Cerebellar nuclear complex (tissue), 1 donor: ENCODE measurements at places on chromosomes 12 and 14.

GRCh38 chr12:12788675-12789368 is 3.4 kb downstream of the APOLD1 start:
- DNase-seq = no peak

DNA sequence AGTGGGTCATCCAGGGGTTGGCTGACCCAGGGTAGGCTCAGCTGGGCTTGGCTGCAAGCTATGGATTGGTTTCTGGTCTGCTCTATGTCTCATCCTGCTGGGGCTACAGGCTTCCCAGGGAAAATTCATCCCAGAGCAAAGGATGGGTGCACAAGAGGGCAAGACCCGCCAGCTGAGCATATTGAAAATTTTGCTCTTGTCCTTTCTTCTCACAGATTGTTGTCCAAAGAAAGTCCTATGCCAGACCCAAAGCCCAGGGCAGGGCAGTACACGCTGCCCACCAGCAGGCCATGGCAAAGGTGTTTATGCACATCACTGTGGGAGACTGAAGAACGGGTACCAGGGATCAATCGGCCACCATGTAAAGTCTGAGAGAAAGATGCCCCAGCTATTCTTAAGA is 95.3 kb upstream of the PARP11 start:
- no peak for DNase-seq

DNA sequence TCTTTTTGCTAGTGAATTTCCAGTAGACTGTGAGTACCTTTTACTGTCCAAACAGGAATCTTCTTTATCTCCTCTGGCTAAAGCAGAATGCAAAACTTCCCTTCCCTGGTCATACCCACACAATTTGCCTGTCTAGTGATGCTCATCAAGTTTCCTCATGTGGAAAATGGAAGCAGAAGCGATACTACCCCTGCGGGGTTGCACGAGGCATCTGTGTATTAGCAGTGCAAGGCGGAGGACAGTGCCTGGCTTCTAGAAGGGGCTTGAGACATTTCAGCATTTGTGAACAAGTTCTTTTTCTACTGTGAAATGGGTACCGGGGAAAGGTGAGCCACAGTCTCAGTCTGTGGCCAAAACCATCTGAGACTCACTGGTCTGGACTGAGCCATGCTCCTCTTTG is 340.9 kb downstream of the AACS start:
- no peak for DNase-seq

DNA sequence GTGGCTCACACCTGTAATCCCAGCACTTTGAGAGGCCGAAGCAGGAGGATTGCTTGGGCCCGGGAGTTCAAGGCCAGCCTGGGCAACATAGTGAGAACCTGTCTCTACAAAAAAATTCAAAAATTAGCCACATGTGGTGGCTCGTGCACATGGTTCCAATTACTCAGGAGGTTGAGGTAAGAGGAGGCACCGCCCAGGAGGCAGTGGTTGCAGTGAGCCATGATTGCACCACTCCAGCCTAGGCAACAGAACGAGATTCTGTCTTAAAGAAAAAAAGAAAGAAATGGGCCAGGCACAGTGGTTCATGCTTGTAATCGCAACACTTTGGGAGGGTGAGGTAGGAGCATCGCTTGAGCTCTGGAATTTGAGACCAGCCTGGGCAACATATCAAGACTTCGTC is 33.5 kb downstream of the MAP1LC3B2 start:
- no peak for DNase-seq

DNA sequence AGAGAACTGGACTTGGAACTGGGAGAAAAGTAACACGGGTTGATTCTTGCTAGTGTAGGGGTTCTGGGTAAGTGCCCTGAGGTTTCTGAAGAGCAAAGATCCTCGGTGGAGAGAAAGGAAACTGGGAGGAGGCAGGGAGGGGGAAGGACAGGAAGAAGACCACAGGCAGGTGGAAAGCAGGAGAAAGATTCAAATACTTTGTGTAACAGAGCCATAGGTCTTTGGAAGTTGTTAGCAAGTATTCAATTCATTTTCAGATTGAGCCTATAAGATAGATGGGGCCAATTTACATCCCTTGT is 1.3 kb downstream of the PNP start:
- no peak for DNase-seq

DNA sequence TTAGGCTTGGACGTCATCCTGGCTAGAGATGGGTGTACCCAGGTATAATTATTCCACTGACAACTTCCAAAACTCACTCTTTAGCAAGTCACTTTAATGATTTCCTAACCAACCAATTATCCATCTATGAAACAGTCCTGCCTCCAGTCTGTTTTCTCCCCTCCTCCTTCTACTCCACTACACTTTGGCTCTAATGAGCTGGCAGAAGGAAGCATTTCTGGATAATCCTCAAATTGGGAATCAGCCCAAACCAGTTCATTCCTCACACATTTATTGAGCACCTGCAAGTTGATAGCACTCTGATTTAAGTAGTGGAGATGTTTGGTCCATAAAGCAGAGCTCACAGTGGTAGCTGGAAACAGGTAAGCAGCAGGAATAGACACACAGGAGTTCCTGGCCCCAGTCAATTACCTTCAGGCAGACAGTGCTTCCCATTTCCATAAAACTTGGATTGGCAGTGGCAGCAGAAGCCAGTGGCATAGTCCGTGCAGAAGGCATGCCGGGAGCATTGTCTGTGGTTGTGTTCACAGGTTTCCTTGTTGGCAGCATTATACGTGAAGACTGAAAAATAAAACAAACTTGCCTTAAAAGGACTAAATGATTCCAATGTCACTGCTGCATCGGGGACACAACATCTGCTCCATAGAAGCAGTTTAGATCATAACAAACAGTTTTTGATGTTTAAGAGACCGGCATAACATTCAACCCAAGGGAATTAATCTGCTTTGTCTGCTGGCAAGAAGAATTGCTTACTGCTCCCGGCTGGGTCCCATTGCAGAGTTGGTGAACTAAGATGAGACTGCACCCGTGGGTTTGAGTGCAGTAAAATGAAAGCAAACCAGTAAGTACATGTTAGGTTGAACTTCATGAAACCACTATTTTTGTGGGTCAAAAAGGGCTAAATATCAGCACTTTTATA is 26.2 kb downstream of the NID2 start:
- DNase-seq = peak; percentile 24

DNA sequence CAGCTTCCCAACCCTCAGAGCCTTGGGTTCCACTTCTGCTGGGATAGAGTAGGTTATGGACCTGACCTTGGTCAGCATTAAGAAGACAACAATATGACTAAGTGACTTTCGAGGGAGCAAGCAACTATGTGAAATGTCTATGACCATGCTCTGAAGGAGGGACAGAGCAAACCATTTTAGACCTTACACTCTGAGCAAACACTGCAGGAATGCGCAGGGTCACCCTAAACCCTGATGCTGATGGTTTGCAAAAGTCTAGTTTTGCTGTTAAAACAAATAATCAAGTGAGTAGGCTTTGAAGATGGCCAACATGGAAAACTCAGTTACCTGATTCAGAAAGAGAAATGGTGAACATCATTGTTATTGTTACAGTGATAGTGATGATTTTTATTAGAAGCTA is 8.7 kb downstream of the ZCCHC8 start:
- no peak for DNase-seq

DNA sequence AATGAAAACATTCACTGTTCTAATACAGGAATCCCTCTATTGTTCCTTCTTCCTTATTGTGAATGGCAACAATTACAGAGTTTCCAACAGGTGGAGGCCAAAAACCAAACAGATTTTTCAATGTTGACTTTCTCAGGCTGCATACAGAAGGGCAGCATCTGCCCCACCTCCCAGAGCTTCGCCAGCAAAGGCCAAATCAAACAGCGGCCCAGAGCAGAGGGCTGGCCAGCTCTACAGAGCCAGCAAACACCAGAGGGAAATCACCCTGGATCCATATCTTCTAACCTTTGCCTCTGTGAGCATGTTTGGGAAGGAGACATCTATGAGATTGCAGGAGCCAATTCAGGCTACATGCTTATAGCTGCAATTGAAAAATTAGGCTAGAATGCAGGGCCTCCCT is 4.4 kb upstream of the CRACR2A start:
- no peak for DNase-seq

DNA sequence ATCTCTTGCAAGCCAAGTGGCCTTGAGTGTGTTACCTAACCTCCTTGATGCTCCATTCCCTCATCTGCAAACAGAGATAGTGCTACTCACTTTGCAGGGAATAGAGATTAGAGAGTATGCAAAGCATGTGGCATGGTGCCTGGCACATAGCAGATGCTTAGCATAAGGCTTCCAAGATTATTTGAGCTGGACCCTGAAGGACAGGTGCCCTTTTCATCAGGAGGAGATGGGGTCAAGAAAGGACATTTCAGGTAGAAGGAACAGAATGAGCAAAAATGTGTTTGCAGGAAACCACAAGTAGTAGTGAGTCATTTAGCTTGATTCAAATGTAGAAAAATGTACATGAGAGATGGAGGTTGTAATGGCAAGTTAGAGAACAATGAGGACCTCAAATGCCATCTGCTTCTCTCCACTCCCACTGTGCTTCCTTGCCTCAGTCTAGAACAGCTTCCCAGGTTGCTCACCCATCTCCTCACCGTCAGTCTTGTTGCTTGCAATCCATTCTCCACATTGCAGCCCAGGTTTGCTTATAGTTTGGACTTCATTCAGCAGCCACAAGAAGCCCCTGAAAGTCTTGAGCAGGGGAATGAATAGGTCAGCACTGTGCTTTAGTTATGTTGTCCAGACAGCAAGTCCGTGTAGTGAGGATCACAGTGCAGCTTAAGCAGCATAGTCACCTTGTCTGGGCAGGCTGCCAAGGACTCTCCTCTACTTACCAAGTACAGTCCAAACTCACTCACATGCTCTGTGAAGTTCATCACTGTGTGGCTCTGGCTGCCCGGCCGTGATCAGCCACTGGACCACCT is 536.3 kb upstream of the CCDC196 start:
- no peak for DNase-seq

- no peak for DNase-seq
Observed at GRCh38 chr14:77844802-77845201, 44.9 kb downstream of the ADCK1 start.

- no peak for DNase-seq
Observed at GRCh38 chr14:61350427-61351270, 29.3 kb downstream of the PRKCH start.

DNA sequence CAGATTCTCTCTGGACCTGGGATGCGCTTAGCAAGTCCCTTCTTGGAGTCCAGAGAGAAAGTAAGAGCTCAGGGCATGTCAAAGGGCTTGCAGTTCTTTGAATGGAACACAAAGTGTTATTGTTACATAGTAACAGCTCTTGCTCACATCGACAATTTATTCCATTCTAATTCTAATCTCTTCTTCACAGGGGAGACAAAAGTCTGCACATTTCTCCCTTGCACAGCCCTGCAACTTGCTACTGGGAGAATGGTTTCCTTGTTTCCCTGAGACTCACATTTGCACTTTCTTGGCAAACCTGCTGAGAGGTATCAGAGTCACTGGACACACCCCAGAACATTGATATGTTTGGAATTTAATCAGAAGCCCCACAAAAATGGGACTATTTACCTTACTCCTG is 209.9 kb upstream of the IGF1 start:
- no peak for DNase-seq

DNA sequence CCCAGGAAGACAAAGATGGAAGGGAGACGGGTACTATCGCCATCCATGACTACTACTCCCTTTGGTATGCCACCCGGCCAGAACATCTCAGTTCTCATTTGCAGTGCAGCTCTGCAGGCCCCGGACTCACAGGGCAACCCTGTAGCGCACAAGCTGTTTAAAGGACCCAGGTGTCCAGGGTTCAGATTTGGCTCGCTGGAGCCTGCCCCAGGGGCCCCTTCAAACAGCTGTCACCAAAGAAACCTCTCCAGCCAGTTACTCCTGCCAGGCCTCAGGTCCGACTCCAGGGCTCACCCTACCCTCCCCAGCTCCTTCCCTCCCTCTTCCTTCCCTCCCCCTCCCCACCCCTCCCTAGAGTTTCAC is 5.5 kb upstream of the CHD4 start:
- no peak for DNase-seq
